ENCODE measurements at places on chromosomes 4 and X.

DNA sequence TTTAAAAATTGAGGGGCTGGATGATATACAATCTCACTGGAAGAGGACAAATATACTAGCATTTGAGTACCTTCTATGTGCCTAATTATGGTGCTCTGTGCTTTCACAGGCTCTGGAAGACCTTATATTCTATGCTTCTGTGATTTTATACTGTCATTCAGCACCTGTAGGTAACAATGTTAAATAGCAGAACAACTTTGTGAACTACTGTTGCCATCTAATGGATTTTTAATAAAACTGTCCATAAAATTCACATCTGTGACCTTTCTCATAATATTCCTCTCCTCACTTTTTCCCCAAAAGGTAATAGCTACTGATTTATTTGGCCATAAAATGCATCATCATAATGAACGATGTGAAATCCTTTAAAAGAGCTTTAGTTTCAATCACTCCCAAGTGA is 21.9 kb downstream of the POU3F4 start:
- no peak for DNase-seq

DNA sequence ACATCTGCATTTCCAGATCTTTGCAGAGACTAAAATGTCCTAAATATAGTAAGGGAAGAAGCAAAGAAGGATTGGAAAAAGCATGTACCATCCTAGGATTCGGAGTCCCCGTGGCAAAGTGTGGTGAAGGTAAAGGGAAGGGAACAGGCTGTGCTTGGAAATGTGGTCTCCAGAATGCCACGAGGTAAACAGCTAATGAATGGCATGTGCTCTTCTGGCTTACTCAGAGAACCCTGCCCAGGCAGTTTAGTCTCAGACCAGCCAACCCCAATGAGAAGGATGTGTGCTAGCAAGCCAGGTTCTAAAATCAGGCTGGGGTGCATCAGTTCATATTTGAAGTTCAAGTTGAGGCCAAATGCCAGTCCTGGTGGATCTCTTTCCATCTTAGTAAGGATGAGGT is 113.1 kb downstream of the RS1 start:
- DNase-seq: no peak

DNA sequence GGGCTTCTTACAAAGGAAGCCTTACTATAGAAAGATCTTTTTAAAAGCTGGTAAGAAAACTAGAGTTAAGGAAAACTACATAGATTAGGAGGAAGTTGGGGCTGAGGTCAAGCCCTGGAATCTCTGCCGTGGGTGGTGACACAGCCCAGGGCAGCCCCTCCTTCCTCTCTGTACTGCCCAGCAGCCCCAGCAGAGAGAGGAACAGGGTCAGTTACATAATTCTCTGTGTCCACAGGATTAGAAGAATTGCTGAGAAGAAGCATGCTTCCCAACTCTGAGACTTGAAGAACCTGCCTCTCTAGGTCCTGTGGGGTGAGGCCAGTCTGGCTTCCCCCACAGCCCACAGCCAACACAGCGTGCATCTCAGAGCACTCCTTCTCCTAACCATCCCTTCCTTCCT is 9.2 kb upstream of the ABLIM2 start:
- no peak for DNase-seq

GRCh38 chr4:152828122-152828521 is 48.4 kb downstream of the ARFIP1 start:
- no peak for DNase-seq

GRCh38 chrX:38669428-38669827 is 108.1 kb downstream of the TSPAN7 start:
- no peak for DNase-seq

- DNase-seq: no peak
These were observed 265.0 kb upstream of the RPS6KA3 start for GRCh38 chrX:20531667-20532066.

DNA sequence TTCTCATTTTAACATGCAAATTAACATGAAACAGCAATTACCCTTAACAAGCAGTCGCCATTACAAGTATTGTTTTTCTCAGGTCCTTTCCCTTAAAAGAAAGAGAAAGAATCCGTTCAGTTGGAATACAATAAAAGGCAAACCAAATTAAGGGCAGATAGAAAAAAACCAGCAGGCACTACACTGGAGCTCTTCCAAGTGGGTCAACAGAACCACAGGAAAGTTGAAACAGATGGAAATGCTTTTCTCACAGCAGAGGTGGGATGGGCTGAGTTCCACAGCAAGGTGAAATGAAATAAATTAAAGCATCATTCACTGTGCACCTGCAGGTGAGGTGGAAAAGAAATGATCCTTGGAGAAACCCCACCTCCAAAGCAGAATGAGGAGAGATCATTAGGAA is 102.6 kb downstream of the APBB2 start:
- DNase-seq: no peak

GRCh38 chr4:46967631-46968030 is 25.8 kb downstream of the GABRA4 start:
- DNase-seq: no peak

GRCh38 chrX:85590638-85591037 is 211.2 kb upstream of the POF1B start:
- no peak for DNase-seq

DNA sequence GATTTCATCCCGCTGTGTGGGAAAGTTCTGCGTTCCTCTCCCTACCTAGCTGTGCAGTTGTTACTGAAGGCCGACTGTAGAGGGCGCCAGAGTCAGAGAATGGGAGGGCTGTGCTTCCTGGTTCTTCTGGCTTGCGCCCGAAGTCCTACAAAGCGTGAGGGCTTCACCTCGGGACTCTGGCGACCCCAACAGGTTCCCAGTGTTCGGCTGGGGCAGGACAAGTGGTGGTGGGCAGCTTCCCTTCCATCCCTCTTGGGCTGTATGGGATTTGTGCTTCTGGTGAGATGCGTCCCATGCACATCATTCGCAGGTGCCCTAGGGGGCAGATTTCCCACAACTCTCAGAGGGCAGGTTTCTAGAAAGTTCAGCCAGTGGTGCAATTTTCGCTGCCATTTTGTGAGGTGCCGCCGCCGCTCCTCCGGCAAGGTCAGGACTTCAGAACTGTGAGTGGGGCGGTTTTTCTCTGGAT is 27.3 kb downstream of the CT45A1 start:
- DNase-seq: peak; percentile 25

- DNase-seq: no peak
These were observed 278.6 kb upstream of the DIPK2B start for GRCh38 chrX:45479196-45479834.

DNA sequence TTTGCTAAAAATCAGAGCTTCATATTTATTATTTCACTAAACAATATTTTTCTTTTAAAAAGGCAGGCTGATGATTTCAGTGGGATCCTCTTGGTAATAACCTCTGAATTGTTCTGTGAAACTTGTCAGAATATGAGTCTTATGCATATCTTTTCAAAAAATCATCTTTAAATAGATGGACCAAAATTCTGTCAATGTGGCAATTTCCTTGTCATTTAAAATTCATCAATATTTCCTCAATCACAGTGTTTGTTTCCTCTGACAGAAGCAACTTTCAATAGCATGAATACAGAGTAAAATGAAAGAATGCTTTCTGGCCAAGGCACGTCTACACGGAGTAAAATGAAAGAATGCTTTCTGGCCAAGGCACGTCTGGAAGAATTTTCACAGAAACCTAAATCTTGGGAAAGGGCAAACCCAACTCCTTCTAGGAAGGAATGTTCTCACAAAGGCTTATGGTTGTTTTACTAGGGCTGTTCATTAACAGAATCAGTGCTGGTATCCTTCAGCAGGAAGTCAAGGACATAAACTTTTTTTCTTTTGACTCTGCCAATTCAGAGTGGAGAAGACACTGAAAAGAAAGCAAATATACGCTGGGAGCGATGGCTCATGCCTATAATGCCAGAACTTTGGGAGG is 99.0 kb upstream of the GPR34 start:
- DNase-seq: no peak

DNA sequence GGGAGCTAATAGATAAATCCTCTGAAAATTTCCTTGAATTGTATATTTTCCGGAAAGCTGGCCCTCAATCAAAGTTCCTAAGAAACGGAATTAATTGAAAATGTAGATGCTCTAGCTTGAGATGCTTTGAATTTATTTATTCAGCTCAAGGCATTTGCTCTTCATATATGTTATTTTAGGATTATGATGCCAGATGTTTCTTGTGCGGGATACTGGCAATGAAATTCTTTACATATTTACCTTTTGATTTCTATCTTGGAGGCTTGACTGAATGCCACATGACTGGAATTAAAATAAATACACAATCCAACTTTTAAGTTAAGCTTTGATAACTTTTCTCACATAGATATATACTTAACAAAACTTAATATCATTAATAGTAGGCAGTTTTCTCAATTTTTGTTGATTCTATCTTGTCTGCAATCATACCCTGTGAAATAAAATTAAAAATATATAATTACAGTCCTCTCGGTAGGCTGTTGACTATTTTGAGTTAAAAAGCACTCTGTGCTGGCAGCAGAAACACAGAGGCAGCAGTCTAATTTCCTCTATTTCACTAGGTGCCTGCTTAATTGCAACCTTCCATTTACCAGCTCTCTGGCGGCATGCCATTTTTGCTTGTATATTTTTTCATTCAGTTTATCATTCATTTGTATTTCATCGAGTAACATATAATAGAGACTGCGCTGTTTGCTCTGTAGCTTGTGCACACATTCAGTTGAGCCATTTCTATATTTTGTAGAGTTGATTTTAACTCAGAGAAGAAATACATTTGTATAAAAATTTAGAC is 991.5 kb downstream of the ADGRL3 start:
- no peak for DNase-seq

DNA sequence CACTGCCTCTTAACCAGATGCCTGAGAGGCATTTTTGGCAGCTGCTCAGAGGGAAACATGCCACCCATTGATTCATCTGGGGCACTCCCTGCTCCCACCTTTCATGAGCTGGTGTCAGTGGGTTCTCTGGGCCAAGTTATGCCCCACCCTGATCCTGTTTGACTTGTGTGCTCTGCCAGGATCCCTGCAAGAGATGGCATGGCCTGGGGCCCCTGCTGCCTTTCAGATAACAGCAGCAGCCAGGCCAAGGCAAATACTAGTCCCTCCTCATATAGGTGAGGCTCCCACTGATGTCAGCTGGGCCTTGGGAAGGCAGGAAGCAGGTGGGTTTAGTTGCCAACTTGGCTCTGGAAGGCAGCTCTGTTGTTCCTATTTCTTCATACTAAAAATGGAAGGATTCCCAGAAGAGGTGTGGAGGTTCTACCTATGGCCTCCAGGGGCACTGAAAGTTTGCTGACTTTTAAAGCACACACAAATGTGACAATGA is 192.9 kb upstream of the RBPJ start:
- no peak for DNase-seq

DNA sequence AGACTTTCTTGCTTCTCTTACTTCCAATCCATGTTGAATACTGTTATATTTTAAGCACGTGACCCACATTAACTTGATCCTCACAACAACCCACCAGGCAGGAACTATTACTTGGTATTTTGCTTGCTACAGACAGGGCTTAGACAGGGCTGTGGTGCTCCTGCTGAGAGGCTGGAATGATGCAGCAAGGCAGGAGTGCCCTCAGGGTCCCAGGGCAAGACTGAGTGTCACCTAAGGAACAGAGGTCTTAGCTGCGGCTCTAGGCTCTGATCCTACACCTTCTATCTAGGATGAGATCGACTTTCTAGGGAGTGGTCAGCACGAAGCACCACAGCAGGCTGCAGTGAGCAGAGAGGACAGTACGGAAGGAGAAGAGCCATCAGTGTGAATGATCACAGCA is 20.0 kb downstream of the TAPT1 start:
- DNase-seq: no peak
